Activated T-helper 1 cell treated with Interleukin-2 at 50 U/mL for 16 hours (primary cell): ENCODE measurements at places on chromosomes 4 and X.

- DNase-seq = no peak
Observed at GRCh38 chr4:121705521-121705920, 8.7 kb upstream of the ANXA5 start.

- DNase-seq = no peak
Observed at GRCh38 chr4:2900741-2901140, 57.1 kb downstream of the ADD1 start.

- no peak for DNase-seq
Observed at GRCh38 chr4:109014593-109015412, 251.9 kb upstream of the ETNPPL start.

DNA sequence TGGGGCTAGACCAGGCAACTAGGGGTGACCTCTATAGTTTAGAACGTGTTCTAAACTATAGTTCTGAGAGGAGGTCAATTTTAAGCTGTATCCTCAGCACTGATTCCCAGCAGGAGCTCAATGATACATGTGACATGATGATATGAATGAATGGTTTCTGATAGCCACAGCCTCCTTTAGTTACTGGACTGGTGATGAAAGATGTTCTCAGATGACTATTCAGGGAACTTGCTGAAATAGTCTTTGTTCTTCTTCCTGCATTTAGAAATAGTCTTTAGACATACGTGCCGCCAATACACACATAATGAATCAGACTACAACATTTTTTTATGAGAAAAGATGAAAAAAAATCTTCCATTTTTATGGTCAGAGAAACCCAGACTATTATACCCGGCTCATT is 116.3 kb upstream of the TMEM150C start:
- no peak for DNase-seq

DNA sequence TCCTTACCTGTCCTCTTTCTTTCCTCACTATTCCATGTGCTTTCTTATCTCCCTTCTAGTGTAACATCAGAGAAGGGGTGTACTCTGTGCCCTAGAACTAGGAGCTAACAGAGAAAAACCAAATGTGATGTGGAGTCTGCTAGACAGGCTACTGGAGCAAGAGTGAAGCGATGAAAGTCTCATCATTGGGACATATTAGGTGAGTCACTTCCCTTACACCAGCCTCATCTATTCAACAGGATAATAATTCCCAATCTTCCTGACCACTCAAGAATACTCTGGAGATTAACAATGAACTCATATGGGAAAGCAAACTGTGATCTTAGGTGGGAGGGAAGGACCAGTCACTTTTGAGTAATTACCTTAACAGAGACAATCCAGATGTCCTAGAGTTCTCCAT is 58.1 kb downstream of the RAB40A start:
- no peak for DNase-seq

DNA sequence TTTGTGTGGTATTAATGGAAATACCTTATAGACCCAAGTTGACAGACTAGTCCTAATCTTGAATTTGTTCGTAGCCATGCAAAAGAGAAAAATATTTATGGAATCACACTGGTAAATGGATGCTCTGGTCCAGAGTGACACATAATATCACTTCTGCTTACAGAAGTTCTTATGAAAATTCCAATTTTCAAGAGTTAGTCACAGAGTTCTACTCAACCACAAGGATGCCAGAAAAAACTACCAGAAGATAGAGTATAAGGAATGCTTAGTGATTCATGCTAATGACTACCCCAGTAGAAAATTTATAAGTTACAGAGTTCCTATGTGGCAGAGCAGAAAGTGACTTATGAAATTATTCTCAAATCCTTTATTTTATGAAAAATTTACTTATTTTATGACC is 1384.8 kb downstream of the FAM133A start:
- DNase-seq = no peak

GRCh38 chr4:141513866-141514265 is 122.5 kb upstream of the IL15 start:
- DNase-seq = no peak

- no peak for DNase-seq
Observed at GRCh38 chrX:119427024-119427794, 28.1 kb downstream of the SLC25A43 start.

- no peak for DNase-seq
Observed at GRCh38 chrX:109393859-109394258, 88.0 kb downstream of the GUCY2F start.

- DNase-seq = no peak
Observed at GRCh38 chr4:152460488-152460887, 75.4 kb downstream of the FBXW7 start.

GRCh38 chrX:8783097-8783713 is 18.0 kb downstream of the FAM9A start:
- DNase-seq = no peak

GRCh38 chr4:12692815-12693214 is 791.3 kb downstream of the RAB28 start:
- no peak for DNase-seq

DNA sequence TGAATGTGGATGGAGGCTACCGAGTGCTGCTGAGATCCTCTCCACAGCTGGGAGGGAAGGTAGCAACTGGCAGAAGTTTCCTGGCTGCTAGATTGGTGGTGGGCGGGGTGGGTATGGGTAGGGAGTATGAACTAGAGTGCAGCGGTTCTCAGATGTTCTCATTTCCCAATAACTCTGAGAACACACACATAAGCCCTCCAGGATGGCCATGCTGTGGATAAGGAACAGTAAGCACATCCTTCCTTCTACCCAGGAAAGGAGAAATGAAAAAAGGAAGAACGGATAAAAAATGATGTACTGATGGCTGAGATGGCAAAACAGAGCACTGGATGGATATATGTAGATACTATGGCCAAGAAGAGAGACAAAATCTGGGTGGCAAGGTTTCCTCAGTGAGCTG is 116.0 kb downstream of the ZNF827 start:
- DNase-seq = no peak

DNA sequence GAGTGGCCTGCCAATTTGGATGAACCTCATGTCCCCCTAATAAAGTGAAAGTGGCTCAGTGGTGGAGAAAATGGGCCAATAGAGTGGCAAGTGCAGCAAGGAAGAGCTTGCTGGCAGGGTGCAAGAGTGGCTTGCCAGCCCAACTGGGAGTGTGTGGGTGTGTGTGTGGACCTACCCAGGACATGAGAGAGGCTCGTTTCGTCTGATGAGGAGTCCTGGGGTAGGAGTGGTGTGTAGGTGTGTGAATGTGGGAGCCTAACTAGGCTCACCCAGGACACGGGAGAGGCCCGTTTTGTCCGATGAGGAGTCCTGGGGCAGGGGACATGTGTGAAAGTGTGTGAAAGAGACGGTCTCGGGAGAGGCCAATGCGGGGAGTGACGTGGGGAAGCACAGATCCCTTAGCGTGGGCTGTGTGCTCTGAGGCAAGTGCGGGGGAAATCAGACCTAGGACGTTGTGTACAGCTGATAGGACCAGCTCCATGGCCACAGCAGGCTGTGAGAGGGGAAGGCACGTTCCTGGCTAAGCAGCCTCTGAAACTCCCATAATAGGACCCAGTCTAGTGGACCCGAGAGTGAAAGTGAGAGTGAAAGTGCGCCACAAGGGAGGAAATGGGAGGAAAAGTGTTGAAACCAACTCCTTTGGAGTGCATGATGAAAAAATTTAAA is 5.3 kb downstream of the GAGE10 start:
- no peak for DNase-seq
